SK-N-SH (cell line): ENCODE measurements at places on chromosomes 13 and 19.

GRCh38 chr13:83450591-83450990 is 431.7 kb downstream of the SLITRK1 start:
- no peak for DNase-seq

GRCh38 chr13:45194081-45194939 is 6.5 kb downstream of the KCTD4 start:
- no peak for DNase-seq

DNA sequence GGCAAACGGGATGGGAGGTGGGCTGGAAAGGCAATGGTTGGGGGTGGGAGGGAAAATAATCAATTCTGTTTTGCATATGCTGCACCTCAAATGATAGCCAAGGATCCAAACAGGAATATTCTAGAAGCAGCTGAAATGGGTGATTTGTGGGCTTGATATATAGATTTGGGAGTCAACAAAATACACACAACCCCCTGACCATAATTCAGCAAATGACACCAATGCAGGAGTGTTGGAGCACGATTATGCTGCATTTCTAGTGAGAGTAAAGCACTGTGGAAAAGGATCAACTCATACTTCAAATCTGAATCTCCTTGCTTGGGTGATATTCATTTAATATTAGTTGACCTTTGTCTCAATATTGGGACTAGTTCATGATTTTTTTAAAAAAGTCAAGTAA is 36.0 kb downstream of the LCP1 start:
- no peak for DNase-seq

GRCh38 chr13:31090096-31090495 is 71.6 kb downstream of the HSPH1 start:
- no peak for DNase-seq

DNA sequence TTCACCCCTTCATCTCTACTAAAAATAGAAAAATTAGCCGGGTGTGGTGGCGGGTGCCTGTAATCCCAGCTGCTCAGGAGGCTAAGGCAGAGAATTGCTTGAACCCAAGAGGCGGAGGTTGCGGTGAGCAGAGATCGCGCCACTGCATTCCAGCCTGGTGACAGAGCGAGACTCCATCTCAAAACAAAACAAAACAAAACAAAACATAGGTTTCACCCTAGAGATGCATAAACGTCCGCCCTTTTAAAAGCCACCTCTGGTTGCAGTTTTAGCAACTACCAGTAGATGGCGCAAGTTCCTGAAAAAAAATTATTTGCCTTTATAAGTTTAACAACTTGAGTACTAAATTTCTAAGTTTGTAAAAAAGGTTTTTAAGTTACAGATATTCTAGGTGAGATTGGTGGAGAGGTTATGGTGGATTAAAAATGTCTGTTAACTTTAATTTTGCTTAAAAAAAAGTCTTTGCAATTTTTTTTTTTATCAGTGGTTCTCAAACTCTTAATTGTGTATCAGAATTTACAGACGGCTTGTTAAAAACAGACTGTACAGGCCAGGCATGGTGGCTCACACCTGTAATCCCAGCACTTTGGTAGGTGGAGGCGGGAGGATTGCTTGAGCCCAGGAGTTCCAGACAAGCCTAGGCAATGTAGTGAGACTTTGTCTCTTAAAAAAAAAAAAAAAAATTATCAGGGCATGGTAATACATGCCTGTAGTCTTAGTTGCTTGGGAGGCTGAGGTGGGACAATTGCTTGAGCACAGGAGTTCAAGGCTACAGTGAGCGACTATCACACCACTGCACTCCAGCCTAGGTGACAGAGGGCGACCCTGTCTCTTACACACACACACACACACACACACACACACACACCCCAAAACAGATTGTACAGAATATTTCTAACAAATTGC is 42.1 kb downstream of the NAA16 start:
- DNase-seq = peak; percentile 55

DNA sequence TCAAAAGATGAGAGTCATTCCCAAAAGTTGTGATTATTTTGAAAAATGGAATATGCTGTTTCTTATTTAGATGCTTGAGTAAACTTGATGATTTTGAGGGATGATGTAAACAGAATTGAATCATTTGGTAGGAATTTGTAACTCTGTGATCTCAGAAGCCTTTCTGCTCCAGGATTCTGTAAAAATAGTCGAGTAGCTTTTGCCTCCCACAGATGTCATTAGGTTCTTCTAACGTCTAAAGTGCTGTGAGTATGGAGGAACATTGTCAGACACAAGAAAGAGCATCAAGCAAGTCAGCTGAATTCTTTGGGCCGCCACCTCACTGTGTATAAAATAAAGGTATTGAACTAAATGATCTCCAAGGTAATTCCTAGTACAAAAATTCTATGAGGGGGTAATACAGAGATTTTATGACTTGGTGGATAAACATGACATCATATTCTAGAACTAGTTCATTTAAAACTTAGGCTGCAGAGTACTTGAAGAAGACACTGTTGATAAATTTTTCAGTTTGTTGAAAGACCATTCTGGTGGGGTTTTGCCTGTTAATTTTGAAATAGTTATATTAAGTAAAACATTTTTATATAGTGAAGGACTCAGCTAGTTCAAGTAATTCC is 1.4 kb upstream of the GPR183 start:
- DNase-seq = no peak

DNA sequence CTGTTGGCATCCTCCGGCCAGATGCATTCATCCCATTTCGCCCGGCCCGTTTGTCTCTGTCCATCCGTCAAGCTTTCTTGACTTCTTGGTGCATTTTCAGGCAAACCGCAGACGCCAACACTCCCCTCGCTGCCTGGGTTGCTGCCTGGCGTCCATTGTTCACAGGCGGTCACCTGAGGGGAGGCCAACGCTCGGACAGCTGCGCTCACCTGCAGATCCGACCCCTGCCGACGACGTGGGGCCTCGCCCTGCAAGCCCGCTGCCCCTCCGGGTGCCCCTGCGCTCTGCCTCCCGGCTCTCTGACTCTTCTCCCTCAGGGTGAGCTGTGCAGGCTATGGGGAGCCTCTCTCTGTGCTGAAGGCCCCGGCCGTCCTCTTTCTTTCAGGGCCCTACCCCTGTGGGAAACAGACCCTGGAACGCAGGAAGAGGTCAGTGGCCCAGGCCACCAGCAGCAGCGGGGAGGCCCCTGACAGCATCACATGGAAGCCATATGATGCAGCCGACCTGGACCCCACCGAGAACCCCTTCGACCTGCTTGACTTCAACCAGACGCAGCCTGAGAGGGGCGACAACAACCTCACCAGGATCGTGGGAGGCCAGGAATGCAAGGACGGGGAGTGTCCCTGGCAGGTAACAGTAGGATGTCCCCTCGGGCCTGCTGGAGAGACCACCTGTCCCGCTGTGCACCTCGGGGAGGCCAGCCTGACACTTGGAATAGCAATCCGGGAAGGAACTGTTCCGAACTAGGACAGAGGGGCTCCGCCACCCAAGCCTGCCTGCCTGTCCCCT is 14.8 kb upstream of the PROZ start:
- DNase-seq = no peak

DNA sequence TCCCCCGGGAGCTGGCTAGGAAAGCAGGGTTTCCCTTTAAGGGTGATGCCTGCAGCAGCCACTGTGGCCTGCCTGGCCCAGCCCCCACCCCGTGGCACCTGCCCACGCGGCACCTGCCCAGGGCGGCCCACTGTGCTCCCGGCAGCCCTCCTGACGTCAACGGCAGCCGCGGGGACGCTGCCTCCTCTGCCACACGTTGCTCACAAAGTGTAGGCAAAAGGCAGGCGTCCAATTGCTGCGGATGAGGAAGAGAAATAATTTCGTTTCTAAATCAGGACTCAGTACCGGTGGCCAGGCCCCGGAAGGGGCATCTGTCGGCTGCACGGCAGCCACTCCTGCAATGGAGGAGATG is 122.3 kb downstream of the URI1 start:
- no peak for DNase-seq

GRCh38 chr19:46406976-46407375 is 6.4 kb downstream of the CCDC8 start:
- no peak for DNase-seq

GRCh38 chr19:18294467-18294864 is 13.0 kb upstream of the JUND start:
- peak; percentile 83 for DNase-seq

DNA sequence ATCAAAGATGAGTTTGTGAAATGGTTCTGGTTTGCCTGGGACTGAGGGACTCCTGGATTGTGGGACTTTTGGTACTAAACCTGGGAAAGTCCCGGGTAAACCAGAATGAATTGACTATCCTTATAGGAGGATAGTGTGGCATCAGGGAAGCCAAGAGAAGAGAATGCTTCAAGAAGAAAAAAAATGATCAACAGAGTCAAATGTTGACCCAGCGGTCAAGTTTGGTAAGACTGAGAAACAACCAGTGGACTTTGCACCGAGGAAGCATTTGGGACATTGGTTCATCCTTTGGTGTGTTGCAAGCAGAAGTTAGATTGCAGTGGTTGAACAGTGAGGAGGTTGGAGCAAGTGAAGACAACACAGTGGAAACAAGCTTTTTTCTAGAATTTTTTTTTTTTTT is 33.5 kb downstream of the CLEC17A start:
- no peak for DNase-seq

DNA sequence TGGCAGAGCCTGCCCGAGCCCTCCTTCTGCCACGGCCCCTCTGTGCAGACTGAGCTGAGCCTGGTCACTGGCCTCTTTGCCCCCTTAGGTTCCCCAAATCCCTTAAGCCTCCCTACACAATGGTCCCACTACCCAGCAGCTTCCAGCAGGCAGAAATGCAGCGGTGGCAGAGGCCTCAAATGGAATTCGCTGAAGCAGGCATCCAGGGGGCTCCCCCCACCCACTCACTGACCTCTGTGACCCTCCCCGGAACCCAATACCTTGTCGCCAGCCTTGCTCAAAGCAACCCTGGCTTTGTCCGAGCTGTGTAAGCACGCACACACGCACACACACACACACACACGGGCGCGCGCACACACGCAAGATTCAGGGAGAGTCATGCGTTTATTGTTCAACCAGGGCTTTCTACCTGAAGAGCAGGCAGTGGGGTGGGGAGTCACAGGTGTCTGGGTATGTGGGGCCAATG is at the start of gene LIM2:
TSS of gene LIM2 (minus strand) at position 51 of the 466 bp plus-strand sequence. CDS start 531 bp downstream, outside the sequence.
- DNase-seq = no peak

- no peak for DNase-seq
These were observed 93.4 kb downstream of the FLT1 start for GRCh38 chr13:28401303-28402056.

DNA sequence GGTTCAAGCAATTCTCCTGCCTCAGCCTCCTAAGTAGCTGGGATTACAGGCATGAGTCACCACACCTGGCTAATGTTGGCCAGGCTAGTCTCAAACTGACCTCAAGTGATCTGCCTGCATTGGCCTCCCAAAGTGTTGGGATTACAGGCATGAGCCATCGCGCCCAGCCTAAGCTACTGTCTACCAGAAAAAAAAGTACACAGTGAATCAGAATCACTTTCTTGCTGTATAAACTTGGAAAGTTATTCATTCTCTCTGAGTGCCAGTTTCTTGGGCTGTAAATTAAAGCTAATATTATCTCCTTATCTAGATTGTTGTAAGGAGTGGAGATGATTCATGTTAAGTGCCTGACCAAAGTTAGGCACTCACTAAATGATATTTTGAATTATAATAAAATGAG is 242.8 kb downstream of the ENOX1 start:
- DNase-seq = no peak

- no peak for DNase-seq
These were observed 12.5 kb downstream of the ZNF714 start for GRCh38 chr19:21094347-21095025.

DNA sequence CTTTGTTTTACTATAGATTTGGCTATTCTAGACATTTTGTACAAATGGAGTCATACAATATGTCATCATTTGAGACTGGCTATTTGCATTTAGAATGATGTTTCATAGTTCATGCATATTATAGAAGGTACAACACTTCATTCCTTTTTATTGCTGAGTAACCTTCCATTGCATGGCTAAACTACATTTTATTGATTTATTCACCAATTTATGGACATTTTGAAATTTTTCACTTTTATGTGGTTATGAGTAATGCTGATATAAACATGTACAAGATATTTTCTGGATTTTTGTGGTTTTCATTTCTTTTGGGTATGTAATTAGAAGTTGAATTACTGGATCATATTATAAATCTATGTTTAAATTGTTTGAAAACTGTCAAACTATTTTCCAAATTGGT is 710.3 kb upstream of the SLITRK5 start:
- no peak for DNase-seq

DNA sequence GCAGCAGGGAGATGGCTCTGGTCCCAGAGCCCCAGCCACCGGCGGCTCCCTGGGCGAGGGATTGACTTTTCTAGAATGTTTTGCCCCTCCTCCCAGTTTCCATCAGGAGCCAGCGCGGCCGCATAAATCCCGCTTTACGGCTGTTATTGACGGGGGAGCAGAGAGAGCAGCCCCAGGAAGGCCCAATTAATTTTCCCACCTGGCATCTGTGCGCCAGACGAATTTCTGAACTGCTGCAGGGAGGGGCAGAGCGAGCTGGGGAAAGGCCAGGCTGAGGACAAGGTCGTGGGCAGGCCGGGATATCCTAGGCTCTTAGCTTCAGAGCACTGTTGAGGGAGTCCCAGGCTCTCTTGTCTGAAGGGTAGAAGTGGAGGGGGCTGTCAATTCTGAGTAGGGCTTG is 24.7 kb downstream of the ZNRF4 start:
- peak; percentile 74 for DNase-seq

- DNase-seq = no peak
These were observed 9.7 kb downstream of the DEDD2 start for GRCh38 chr19:42207767-42208271.

DNA sequence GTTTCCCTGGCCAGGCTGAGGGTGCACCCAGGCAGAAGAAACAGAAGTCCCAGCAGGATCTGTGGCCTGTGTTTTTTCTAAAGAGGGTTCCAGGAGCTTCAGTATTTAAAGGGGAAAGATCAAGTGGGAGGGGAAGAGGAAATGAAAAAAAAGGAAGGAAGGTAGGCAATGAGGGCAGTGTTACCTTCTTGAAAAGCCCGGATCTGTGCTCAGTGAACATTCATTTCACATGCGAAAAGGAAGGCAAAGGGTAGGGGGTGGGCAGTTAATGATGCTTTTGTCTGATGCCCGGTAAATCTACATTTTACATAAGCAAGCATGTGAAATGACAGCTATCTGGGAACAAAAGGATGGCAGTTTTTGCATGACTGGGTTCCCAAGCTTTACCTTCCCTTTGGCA is 326.2 kb downstream of the UQCRFS1 start:
- no peak for DNase-seq

DNA sequence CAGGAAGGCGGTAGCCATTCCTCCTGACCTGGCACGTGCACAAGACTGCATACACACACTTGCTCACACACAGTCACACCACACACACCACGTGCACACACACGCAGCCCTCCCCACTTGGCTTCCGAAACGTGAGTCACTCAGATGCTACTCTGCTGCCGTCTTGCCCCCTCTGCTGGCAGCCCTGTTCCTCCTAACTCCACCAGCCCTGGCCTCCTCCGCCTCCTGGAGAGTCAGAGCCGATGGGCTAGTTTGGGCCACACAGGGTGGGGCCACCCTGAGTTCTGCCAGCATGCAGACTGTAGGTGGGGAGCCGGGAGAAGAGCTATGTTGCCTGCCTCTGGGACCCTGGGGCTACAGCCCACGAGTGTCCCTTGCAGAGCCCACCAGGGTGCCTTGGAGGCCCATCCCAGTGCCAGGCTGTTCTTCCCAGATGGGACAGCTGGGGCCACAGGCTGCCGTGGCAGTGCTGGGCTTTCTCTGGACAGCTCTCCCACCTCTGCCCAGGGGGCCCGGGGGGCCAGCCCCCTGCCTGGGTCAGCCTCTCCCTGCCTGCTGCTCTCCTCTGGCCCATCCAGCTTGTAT is 12.1 kb downstream of the PIN1 start:
- DNase-seq = peak; percentile 59
